ENCODE measurements at places on chromosomes 16 and 17.

DNA sequence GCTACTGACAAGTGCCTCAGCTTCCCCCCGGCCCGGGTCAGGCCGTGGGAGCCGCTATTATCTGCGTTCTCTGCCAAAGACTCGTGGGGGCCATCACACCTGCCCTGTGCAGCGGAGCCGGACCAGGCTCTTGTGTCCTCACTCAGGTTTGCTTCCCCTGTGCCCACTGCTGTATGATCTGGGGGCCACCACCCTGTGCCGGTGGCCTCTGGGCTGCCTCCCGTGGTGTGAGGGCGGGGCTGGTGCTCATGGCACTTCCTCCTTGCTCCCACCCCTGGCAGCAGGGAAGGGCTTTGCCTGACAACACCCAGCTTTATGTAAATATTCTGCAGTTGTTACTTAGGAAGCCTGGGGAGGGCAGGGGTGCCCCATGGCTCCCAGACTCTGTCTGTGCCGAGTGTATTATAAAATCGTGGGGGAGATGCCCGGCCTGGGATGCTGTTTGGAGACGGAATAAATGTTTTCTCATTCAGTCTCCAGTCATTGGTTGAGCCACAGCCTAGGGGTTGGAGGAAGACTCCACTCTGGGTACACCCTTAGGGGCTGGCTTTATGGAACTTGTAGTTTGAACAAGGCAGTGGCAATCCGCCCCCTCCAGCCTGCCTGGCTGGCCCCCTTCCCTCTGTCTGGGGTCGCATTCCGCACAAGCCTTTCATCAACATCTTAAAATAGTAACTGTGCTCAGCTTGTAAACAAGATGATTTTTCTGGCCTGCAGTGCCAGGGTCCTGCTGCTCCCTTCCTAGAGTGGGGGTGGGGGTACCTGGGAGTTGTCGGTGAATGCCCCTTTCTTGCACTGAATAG, 4.1 kb downstream of the SYNGR2 start:
- no peak for DNase-seq

DNA sequence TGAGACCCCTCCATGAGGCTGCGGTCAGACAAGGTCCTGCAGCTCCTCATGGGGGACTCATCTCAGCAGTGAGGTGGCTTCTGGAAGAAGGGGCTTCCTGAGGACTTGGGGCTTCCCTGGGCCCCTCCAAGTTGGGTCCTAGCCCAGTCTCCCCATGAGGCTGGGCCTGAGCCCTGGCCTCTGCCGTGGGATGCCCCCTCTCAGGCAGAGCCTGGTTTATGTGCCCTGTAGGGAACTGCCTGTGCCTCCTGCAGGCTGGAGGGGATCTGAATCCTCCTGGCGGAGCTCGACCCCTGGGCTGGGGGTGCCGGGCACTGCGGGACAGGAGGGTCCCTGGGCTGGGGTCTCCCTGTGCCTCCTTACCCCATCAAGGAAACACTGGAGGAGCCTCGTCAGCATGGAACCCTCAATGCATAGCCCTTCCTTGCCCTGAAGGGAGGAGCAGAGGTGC, 45.8 kb downstream of the TNFRSF13B start:
- DNase-seq: no peak

DNA sequence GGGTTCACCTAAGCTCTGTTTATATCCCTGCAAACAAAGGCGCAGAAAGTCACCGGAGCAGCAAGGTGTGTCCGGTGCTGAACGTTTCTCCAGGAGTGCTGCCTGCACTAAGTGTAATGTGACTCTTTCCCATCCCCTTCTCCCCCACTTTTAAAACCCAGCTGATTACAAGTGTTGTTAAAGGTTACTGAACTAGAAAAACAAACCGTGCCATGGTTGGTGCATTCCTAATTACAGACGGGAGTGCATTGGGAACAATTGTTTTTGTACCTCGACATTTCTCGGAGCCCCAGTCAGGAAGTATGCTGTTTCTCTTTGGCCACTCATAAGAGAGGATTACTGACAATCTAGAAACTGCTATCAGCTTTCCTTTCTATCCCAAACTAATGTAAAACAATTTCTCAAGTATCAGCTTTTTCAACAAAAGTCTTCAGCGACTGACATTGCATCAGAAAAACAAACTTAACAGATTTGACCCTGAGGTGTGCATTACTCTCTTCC, 441.0 kb upstream of the SALL1 start:
- DNase-seq: no peak

- DNase-seq: no peak
These were observed 664 bp upstream of the NKD1 start for GRCh38 chr16:50547340-50548124.

- no peak for DNase-seq
These were observed 917 bp downstream of the YWHAE start for GRCh38 chr17:1398931-1399678.

DNA sequence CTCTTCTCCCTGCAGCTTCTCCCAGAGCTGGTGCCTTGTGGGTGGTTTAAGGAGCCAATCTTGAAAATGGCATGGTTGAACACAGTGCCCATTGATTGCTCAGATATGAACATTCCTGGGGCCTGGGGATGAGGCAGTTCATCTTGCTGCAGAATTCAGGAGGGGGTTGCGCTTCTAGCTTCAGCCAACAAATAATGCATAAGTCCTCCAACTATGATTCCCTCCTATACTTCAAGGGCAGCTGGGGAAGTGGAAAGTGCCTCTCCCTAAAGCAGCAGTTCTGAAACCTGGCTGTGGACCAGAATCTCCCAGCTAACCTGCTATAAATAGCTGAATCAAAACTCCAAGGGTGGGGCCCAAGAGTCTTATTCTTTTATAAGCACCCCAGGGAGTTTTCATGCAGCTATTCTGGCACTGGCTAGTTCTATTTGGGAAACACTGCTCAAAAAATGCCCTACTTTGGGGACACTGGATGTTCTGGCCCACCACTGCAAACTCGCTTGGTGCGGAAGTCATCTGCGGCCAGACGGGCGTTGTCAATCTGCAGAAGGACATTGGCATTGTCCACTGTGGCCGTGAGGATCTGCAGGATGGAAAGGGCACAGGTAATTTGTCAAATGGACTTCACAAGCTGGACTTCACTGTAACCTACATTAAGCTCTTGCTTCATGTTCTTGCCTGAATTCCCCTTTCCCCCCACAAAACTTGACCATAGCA, 130.3 kb downstream of the CCDC144A start:
- no peak for DNase-seq

DNA sequence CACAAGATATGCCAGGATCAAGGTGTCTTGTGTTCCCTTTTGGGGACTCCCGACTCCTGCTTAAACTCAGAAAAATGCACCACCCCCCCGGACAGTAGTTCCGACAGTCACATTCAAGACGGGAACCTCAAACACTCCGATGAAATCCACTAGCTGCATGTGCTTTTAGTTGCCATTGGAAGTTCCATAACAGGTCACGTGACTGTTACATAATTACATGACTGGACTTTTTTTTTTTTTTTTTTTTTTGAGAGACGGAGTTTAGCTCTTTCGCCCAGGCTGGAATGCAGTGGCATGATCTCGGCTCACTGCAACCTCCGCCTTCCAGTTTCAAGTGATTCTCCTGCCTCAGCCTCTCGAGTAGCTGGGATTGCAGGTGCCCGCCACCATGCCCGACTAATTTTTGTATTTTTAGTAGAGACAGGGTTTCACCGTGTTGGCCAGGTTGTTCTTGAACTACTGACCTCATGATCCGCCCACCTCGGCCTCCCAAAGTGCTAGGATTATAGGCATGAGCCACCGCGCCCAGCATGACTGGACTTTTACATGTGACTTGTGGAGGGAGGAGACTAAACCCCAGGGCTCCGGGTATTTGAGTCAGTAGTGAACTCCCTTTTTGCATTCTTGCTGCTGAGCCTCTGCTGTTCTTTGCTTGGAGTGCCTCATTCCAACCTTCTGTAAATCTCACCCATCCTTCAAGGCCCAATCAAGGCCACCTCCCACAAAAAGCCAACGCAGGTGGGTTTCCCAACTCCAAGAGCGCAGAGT, 1.6 kb downstream of the SIRT7 start:
- no peak for DNase-seq

DNA sequence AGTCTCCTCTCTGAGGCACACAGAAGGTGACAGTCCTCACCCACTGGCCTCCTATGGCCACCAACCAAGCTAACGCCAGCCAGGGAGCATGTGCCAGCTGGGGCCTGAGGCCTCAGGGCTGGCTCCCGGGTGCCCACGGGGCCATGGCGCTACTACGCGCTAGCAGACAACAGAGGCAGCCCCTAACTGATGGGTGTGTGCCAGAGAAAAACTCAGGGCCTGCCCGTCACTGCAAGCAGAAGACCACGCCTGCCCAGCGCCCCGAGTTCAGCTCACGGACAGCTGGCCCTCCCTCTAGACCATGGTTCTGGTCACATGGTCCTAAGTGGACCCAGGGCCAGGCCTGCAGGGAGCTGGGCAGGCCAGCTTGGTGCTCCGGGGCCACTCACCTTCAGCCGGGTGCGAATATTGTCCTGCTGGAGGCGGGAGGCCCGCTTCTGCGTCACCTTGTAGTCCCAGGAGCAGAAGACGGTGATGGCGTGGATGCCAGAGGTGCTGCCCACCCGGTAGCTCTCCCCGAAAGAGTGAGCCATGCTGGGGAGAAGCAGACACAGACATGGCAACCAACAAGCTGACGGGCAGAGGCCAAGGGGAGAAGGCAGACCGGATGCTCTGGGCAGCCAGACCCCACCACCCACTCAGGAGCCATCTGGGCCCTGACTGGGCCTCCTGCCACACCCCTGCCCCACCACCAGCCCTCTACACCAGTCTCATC, 6.2 kb downstream of the TMC6 start:
- DNase-seq: no peak

DNA sequence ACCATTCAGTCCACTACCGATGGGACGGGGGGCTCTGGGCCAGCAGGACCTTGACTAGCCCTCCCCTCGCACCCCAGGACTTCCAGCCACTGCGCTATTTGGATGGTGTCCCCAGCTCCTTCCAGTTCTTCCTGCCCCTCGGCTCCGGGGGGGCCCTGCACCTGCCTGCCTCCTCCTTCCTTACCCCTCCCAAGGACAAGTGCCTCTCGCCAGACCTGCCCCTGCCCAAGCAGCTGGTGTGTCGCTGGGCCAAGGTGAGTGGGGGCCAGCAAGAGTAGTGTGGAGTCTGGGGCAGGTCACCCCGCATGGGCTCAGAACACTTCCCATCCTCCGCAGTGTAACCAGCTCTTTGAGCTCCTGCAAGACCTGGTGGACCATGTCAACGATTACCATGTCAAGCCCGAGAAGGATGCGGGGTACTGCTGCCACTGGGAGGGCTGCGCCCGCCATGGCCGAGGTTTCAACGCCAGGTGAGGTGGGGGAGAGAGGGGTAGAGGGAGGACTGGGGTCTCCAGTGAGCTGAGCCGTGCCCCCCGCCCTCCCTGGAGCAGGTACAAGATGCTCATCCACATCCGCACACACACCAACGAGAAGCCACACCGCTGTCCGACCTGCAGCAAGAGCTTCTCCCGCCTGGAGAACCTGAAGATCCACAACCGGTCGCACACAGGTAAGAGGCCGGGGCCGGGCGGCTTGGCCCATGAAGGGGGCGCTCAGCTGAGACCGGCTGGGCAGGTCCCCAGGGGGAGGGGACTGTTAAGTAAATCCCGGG, 16.2 kb downstream of the PAM16 start:
- DNase-seq: no peak

GRCh38 chr16:64153718-64154117, 968.1 kb downstream of the CDH11 start:
- DNase-seq: no peak

- DNase-seq: no peak
These were observed 2.6 kb upstream of the ABCC3 start for GRCh38 chr17:50631908-50632571.

- DNase-seq: peak; percentile 38
These were observed 11.4 kb downstream of the ZNF629 start for GRCh38 chr16:30775392-30776188.

GRCh38 chr16:57366544-57367040, 5.7 kb upstream of the CX3CL1 start:
- no peak for DNase-seq

DNA sequence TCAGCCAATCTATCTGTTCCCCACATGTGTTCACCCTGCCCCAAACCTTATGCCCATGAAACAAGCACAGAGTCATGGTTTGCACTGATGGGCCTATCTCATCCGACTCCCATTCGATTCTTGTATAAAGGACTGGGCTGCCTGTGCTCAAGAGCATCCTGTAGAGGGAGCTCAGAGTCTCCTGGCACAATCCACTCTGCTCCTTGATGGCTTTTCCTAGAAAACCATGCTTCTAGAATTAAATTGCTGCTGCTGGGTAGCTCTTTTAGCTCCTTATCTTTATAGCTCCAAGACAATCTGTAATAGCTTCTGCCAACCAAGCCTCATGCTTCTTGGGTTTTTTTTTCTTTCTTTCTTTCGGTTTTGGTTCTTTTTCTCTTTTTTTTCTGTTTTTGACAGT, 9.7 kb downstream of the ZNF19 start:
- no peak for DNase-seq

GRCh38 chr16:64162613-64163375, 959.1 kb downstream of the CDH11 start:
- no peak for DNase-seq

DNA sequence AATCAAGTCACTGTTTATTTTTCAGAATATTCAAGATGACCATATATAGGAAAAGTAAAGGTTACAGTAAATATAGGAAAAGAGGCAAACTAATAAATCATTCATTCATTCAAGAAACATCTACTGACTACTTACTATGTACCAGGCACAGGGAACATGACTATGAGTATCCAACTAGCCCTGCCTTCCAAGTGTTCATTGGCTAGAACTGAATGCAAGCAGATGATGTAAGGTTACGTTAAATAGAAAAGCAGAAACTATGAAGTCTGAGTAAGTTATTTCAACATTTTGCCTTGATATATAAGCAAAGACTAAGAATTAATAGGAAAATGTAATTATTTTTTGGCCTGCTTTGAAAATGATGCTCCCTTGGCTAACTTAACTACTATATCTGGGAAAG, 36.7 kb downstream of the SPAG9 start:
- DNase-seq: no peak

DNA sequence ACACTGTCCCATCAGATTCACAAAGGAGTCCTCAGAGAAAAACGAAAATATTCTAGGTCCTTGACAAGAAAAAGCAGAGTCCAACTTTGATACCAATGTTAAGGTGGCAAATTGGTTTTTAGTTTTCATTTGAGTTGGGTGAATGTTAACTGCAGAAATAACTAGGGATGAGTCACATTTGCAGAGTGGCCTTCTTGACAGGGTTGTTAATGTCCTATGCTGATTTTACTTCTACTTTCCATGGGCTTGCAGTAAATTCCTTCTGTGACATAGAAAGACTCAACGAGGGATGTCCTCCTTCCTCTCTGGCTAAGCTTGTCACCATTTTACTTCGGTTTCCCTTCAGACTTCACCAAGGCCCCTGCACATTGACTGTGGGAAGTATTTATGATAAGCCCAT, 47.2 kb upstream of the ICAM2 start:
- DNase-seq: no peak
